ENCODE measurements at places on chromosomes 13 and 19.

- no peak for DNase-seq
These were observed 29.1 kb downstream of the CEBPG start for GRCh38 chr19:33402421-33403220.

DNA sequence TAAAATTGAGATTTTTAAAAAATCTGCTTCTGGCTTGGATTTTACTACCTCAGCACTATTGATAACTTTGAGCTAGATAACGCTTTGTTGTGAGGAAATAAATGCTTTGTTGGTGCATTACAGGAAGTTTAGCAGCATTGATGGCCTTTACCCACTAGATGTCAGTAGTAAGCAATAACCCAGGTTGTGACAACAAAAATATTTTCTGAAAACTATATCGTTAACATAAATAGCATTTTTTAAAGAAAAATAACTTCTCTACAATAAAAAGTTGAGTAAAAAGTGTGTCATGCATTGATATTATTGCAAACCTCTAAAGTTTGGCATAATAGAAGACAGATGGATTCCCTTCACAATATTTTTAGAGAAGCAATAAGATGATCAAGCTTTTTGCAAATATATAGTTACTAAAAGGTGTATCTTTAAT lies 1246.5 kb downstream of the UQCRFS1 start:
- no peak for DNase-seq

DNA sequence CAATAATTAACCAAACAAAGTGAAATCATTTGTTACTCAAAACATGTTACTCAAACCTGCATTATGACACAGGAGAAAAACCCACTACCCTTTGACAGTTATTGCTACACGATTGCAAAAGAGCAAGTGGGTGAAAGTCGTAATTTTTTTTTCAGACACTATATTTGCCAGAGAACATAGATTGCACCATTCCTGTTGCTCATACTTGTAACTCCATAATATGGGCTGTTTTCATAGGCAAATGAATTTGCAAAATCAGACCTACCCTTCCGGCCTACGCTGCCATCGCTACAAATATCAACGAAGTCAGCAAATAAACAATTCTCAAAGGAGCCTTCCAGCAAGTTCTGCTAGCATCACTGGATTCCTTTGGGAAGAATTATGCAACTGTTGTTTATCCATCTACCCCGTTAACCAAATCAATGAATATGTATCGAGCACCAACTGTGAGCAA lies 396.5 kb downstream of the IRS2 start:
- DNase-seq = no peak

GRCh38 chr13:62375653-62376052 lies 960.0 kb upstream of the PCDH20 start:
- no peak for DNase-seq

DNA sequence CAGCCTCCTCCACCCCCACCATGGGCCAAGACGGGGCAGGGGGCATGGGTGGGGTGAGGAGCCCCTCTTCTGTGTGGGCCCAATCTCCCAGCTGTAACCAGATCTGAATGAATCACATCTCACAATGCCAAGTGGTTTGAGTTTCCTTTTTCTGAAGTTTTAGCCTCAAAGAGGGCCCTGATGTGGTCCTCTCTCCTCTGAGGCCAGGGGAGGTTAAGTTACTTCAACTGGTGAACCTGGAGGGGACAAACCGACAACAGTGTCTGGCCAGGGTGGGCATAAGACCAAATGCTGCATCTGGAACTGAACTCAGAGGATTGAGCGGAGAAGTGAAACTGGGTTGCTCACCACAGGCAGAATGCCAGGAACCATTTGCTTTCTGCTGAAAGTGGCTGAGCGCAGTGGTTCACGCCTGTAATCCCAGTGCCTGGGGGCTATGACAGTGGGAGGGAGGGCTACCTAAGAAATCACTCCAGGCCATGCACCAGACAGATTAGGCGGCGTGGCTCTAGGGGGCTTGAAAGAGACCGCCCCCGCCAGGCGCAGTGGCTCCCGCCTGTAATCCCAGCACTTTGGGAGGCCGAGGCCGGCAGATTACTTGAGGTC lies 15.4 kb upstream of the IRGC start:
- DNase-seq = no peak
